Left renal pelvis (tissue), 4 donors: ENCODE measurements at places on chromosomes 4 and X.

DNA sequence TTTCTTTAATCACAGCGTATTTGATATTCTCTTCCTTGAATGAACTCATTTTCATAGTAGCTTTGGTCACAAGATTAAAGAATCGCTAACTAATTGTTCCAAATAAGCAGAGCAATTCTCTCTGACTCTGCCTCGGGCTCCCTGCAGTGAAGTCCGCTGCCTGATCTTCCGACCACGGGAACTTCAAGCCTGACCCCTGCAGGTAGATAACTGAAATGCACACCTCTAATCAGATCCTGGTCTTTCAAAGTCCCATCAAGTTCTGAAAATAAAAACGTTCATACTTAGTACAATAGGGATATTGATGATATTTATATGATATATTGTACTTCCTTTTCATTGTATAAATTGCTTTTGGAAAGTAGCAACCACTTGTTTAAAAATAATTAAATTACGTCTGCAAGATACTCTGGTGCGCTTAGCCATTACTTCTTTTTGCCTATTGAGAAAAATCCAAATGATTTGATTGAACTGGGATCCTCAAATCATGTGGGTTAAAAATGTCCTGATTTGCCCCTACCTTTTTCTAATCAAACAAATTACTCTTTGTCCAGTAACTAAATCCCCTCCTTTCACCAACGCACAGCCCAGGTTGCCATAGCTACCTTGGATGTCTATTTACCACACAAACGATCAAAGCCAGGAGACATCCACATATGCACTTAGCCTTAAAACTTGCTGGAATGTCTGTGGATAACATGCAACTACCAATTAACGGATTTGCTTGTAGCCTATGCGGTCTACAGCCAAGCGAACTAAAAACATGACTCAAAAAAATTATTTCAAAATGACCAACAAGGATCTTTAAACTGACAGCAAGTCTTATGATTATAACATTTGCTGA lies 4.2 kb downstream of the MID1 start:
- DNase-seq, result no peak

DNA sequence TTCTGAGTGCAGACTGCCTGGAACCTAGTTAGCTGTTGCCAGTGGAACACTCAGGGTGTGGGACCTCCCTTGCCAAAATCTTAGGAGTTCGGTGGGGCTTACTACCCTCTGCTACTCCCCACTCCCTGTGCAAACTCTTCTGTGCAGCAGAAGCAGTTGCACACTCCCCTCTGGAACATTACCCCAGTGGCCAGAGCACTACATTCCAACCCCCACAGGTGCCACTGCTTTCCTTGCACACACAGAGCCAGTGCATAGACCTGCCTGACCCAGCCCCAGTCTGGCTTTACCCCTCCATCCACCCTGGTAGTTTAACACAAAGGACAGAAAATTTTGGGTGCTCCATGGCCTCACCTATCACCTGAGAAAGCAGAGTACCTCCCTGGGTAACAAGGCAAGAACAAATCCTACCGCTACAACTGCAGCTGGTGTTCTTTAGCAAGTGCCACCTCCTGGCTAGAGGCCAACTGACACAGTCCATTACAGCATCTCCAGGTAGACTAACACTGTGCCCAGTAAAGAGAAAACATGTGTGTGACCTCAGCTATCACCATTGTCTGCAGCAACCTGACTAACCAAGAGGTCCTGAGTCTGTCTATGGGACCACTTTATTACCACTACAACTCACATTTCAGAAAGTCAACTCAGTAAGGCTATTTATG lies 11.5 kb upstream of the RASSF6 start:
- no peak for DNase-seq

DNA sequence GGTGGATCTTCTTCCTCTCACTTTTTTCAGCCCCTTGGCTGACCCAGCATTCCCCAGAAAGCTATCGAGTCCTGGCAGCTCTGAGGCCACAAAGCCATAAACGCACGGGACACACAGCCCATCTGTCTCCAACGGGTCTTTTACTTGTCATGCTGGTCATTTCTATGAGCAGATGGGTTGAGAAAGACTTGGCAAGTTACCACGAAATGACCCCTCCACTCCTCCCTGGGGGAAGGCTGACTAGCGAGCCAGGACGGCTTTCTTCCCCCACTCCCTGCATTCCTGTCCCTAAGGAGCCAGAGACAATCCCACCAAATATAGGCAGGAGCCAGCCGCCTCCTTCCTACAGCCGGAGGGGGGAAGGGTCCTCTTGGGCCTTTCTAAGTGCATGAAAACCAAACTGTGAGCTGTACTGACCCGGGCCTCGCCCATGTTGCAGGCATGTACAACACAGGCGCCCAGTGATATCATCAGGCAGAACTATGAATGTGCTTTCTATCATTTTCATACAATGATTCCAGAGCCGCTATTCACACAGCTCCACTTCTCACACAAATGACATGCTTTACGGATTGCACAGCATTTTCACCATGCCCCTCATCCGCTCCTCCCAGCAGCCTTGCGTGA lies 28.6 kb downstream of the AFAP1 start:
- DNase-seq, result no peak

DNA sequence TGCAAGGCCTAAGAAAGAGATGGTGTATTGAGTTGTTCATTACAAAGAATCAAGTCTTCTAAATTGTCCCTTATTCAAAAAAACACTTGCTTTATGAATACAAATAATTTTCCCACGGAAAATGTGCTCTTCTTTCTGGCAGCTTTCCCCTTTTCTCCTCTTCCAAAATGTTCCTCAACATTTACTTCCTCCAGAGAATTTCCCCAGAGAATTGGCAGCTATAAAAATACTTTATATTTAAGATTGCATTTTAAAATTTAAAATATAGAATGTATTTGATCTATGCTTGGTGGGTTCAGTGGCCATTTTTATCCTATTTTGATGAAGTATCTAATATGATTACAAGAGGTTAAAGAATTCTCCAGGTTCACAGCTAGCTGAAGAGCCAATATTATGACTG lies 521.0 kb downstream of the IQCM start:
- DNase-seq, result no peak

DNA sequence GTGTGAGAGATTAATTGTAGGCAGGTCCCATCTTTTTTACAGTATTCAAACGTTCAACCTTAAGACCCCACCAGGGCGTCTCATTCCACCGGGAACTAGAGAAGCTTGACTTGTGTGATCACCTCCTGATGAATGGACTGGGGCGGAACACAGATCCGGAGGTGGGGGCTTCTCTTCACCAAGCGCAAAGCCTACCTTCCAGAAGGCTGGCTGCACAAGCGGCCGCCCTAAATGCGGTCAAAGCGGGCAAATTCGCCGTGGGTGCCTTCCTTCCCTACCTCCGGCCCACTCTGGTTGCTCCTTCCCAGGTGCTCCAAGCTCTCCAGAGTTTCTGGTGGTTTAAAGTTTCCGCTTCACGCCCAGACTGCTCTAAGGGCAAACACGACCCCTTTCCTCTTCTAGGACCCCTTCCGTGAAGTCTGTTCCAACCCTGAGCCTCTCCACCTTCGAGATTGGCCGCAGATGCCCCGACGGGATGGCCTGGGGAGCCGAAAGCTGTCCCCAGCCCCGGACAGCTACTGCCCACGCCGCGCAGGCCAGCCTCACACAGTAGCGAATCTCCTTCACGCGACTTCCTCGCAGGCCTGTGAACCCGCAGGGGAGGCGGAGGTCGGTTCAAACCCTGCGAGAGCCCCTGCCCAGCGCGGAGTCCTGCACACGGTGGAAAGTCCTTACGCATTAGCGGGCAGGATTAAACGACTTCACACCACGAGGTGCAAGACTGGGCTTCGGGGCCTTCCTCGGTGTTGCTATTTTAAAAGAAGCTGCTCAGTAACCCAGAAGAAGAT lies 1.6 kb upstream of the WWC2 start:
- no peak for DNase-seq

DNA sequence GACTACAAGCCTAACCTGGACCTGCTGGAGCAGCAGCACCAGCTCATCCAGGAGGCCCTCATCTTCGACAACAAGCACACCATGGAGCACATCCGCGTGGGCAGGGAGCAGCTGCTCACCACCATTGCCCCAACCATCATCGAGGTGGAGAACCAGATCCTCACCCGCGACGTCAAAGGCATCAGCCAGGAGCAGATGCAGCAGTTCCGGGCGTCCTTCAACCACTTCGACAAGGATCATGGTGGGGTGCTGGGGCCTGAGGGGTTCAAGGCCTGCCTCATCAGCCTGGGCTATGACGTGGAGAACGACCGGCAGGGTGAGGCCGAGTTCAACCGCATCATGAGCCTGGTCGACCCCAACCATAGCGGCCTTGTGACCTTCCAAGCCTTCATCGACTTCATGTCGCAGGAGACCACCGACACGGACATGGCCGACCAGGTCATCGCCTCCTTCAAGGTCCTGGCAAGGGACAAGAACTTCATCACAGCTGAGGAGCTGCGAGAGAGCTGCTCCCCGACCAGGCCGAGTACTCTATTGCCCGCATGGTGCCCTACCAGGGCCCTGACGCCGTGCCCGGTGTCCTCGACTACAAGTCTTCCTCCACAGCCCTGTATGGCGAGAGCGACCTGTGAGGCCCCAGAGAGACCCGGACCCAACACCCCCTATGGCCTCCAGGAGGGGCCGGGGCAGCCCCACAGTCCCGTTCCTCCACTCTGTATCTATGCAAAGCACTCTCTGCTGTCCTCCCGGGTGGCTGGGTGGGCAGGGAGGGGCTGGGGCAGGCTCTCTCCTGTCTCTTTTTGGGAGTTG lies 486.2 kb downstream of the TRAM1L1 start:
- no peak for DNase-seq

DNA sequence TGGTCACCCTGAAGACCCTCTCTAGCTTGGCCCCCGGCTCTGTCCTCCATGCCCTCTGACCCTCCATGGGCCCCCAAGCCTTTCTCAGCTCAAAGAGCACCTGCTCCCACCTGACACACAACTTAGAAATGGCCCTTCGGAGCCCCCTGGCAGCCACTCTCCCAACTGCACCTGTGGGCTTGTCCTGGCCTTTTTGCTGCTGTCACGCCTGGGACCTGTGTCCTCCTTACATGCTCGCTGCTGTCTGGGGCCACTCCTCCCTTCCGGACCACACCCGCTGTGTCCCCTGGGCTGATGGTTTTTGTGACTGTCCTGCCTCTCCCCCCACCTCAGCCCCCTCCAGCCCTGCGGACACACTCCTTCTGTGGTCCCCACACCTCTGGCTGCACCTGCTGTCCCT lies 106.2 kb upstream of the AFAP1 start:
- no peak for DNase-seq

- DNase-seq, result no peak
Measured at GRCh38 chrX:30702736-30703135, 49.5 kb downstream of the GK start.

DNA sequence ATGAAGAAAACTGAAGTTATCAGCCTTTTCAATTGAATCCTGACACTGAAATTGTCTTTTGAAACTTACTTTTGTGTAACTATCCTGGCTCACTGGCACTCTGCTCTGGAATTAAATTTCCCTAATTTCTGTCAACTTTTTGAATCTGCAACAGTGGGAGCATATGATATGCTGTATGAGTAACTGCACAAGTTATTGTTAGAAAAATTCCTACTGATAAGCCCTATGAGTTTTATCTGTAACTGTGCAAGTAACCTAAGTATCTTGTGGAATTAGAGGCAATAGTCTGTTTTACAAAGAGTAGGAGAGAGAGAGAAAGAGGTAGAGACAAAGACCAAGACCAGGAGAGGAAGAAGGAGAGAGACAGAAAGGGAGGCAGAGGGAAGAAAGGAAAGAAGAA lies 9.2 kb upstream of the HPGD start:
- no peak for DNase-seq

- DNase-seq, result no peak
Measured at GRCh38 chr4:849478-850175, 23.7 kb upstream of the CPLX1 start.

GRCh38 chr4:80243274-80244018 lies 23.0 kb upstream of the FGF5 start:
- DNase-seq, result no peak

DNA sequence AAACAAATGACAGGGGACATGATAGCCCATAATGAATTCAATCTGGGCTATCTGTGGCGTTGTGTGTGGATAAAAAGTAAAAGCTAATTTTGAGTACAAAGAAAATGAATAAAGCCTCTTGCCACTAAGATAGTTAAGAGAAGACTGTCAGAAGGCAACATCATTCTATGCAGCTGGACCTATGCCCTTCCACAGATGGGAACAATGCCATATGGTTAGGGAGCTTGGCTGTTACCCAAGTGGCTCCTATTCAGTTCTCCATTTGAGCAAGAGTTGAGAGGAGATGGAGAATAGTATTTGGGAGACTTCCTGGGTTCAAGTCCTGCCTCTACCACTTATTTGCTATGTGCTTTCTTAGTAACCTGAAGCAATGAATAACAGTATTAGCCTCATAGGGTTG lies 107.7 kb downstream of the ANXA3 start:
- DNase-seq, result no peak

DNA sequence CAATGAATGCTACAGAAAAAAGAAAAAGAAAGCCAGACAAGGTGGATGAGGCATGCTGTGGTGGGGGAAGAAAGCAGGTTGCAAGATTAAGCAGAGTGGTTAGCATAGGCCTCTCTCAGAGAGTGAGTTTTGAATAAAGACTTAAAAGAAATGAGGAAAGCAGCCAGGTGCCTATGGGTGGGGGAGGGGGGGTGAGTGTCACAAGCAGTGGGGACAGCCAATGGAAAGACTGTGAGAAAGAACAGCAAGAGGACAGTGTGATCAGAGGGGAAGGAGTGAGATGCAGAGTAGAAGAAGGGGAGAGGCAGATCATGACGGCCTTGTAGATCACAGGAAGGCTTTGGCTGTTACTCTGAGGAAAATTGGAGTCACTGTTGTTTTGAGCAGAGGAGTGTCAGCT lies 162.5 kb downstream of the SOX3 start:
- no peak for DNase-seq

DNA sequence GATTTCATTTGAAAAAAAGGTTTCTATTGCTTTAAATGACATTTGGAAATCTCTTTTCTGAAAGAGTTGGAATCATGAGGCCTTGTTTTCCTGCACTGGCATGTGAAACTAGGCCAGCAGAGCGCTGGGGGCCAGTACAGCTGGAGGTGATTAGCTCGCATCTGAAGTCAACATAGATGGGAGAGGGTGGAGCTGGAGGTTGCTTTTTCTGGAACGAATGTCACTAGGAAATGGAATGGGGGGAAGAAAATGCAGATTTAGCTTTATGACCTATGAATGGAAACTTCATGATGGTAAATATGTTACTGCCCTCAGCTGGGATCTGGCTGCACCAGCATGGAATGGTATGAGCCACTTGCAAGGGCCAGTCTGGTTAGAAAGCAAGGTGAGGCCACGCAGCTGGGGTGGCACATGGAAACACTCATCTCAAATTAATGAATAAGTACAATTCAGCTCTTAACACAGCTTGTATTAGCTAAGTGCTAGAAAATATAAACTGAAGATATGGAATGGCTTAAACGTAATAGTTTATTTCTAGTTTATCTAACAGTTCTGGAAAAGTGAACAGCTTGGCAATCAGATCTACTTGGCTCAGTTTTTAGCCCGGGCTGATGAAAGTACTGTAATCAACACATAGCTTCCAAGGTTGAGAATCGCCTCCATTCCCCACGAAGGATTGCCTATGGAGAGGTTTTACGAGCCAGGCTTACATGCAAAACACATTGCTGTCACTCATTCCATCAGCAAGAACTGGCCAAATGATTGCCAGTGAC lies 32.5 kb downstream of the SLC10A6 start:
- no peak for DNase-seq
